ENCODE measurements at places on chromosomes 13 and 19.

- DNase-seq: no peak
Measured at GRCh38 chr19:17679526-17680229, 8.5 kb downstream of the UNC13A start.

GRCh38 chr19:55594996-55595545, 4.2 kb downstream of the FIZ1 start:
- no peak for DNase-seq

GRCh38 chr19:3250675-3251074, 26.2 kb downstream of the CELF5 start:
- no peak for DNase-seq

DNA sequence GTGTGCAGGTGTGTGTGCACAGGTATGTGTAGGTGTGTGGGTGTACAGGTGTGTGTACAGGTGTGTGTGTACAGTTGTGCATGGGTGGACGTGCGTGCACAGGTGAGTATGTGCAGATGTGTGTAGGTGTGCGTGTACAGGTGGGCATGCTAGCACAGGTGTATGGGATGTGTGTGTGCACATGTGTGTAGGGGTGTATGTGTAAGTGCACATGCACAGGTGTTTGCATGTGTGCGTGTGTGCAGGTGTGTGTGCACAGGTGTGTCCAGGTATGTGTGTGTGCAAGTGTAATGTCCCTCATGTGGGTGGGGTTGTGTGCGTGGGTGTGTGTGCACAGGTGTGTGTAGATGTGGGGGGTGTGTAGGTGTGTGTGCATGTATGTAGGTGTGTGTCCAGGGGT, 27.5 kb upstream of the TFDP1 start:
- DNase-seq: no peak

DNA sequence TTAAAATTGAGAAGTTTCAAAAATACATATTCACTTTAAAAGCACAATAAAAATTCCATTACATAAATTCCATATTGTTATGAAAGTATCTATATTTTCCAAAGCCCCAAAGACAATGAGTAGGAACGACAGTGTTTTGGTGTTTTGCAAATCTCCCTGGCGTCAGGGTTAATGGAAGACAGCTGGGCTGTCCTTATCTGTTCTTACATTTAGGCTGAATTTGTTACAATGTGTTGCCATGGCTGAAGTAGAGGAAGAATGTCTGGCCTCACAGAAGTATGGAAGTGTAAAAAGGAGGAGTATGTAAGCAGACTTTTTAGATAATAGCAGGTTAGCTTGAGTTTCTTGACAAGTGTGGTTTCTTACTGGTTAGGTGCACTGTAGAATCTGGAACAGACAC, 124.4 kb upstream of the SPATA13 start:
- no peak for DNase-seq

GRCh38 chr19:14152713-14153112, 16.3 kb upstream of the ASF1B start:
- no peak for DNase-seq

DNA sequence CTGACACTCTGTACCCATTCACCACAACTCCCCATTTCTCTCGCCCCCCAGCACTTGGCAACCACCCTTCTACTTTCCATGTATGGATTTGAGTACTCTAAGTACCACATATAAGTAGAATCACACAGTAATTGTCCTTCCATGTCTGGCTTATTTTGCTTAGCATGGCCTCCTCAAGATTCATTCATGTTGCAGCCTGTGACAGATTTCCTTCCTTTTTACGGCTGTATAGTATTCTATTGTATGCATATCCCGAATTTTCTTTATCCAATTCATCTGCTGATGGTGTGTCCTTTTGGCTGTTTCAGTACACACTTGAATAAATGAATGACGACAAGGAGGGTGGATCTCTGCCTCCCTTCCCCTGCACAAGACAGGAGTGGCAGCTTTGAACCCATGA, 95.1 kb downstream of the ZNF536 start:
- DNase-seq: no peak

- no peak for DNase-seq
Measured at GRCh38 chr13:48148454-48148853, 53.5 kb upstream of the MED4 start.

DNA sequence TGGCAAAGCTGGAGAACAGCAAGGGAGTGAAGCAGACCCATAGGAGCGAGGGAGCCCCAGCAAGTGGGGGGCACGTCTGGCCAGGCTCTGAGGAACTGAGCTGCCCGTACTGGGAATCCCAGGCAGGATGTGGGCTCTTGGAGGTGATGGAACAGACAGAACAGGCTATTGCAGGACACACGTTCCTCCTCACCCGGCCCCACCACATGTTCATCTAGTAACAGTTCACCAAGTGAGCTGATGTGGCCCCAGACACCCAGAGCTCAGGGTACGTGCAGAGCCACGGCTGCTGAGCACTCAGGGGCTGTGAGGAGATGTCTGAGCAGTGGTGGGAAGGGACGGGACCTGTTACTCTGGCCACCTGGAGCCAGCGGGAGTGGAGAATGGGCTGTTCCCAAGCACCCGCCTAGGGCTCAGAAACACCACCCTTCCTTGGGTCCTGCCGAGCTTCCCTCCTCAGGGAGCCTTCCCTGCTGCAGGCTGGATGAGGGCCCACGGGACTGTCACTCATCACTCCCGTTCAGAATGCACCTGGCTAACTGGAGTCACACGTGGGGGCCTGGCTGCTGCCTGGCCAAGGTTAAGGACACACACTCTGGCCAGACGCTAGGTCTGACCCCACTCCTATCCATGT, 18.4 kb downstream of the ELL start:
- DNase-seq: no peak

GRCh38 chr19:46014534-46014933, 8.3 kb downstream of the PGLYRP1 start:
- no peak for DNase-seq

- DNase-seq: no peak
Measured at GRCh38 chr13:80840316-80840976, 499.5 kb upstream of the SPRY2 start.

DNA sequence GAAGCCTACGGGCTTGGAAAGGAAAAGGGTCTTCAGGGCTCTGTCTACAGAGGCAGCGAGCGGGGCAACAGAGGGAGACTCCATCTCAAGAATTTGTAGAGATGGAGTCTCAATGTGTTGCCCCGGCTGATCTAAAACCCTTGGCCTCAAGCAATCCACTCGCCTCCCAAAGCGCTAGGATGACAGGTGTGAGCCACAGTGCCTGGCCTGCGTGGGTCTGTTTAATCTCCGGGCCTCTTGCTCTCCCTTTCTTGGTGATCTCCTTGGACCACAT, 8.1 kb downstream of the RPS9 start:
- DNase-seq: no peak

DNA sequence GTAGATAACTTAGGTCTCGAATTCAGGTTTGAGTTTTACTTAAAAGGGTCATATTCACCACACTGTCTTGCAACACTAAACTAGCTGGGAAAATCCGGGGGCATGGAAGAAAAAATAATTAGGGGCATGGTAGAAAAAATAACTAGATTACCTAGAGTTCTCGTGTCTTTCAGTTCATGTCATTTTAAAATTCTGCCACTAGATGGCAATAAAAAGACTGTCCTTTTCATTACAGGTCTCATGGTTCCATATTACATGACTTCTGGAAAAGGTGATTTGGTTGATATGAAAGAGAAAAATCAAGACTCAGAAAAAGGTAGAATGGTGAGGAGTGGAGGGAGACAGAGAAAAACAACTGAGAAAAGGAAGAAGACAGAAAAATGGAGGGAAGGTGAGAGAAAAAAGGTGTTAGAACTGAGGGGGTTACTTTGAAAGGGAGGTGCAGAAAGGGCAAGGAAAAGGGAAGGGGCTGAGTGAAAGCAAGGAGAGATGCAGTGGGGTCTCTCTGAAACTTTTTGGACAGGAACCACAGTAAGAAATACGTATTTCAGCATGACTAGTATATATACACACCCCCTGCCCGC, 299.0 kb downstream of the KLF12 start:
- DNase-seq: peak; percentile 44

GRCh38 chr13:37701306-37701705, 102.7 kb upstream of the POSTN start:
- no peak for DNase-seq

- no peak for DNase-seq
Measured at GRCh38 chr13:113051641-113052040, 54.0 kb upstream of the F7 start.

- DNase-seq: peak; percentile 41
Measured at GRCh38 chr13:106499896-106500295, 35.6 kb downstream of the EFNB2 start.

- DNase-seq: no peak
Measured at GRCh38 chr19:41427647-41428480, 690 bp upstream of the B3GNT8 start.

DNA sequence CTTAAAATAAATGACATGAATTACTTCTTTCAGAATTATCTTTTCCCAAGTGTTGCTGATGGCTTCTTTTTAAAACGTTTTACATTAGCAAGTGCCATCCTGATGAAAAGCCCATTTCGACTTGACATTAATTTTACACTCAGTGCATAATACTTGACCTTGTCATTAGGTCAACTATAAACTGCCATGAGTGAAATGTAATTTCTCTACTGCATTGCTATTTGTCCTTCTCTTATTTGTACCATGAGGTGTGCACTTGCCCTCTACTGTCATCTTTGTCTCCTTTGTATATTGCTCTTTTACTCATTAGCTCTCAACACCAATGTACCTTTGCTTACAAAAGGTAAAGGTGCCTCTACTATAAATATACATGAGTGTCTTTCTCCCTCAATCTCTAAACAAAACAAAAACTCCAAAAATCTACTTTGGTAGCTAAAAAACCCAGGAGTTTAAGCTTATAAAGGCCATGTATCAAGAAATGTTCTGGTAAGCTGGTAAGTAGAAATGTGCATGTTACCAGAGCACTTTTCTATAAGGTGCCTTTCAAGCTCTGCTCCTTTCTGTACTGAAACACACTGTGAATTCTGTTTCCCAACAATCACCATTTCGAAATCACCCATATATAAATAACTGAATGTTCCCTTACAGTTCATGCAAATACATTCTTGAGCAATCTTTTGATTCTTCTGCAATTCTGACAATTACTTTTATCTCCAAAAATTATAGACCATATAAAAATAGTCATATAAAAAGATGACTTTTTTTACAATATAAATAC, 351.4 kb downstream of the SLITRK5 start:
- DNase-seq: no peak

- no peak for DNase-seq
Measured at GRCh38 chr13:85417807-85418206, 381.4 kb downstream of the SLITRK6 start.

- peak; percentile 89 for DNase-seq
Measured at GRCh38 chr19:31553112-31553845, 204.0 kb upstream of the TSHZ3 start.

- no peak for DNase-seq
Measured at GRCh38 chr19:33052352-33052972, 12.2 kb downstream of the RHPN2 start.

DNA sequence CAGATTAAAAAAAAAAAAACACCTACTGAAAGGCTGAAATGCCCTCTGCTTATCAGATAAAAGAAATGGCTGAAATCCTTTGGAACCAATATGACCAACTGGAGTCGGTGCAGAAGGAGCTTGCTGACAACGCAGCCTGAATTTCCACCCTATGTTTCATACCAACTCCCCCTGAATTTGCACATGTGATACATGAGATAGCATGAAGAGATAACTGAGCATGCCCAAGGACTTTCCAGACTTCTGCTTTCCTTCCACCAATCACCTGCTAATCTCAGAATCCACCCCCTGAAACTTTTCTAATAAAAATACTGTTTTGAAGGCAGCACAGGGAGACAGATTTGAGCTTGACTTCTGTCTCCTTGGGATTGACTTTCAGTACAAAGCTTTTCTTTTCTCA, 32.2 kb upstream of the WDFY2 start:
- DNase-seq: no peak

- no peak for DNase-seq
Measured at GRCh38 chr13:59867867-59868266, 295.9 kb downstream of the DIAPH3 start.

- DNase-seq: no peak
Measured at GRCh38 chr13:92510416-92510815, 716.2 kb upstream of the GPC6 start.

GRCh38 chr19:49186108-49186507, 28.5 kb downstream of the TRPM4 start:
- no peak for DNase-seq

DNA sequence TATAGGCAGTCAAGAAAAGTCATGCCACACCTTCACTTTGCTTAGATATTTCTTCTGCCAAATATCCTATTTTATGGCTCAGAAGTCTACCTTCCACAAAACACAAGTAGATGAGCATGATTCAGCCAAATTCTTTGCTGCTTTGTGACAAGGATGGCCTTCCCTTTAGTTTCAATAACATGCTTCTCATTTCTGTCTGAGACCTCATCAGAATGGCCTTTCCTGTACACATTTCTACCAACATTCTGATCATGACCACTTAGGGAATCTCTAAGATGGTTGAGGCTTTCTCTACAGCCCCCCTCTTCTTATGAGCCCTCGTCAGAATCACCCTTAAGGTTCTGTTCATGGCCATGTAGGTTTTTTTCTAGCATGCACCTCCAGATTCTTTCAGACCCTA, 96.2 kb downstream of the COL4A2 start:
- DNase-seq: no peak

- peak; percentile 54 for DNase-seq
Measured at GRCh38 chr13:102847272-102848234, 1.7 kb downstream of the ERCC5 start.

GRCh38 chr19:14375055-14375581, 6.1 kb upstream of the ADGRE5 start:
- DNase-seq: no peak

- DNase-seq: no peak
Measured at GRCh38 chr13:57629821-57630235, 1.7 kb upstream of the PCDH17 start.

DNA sequence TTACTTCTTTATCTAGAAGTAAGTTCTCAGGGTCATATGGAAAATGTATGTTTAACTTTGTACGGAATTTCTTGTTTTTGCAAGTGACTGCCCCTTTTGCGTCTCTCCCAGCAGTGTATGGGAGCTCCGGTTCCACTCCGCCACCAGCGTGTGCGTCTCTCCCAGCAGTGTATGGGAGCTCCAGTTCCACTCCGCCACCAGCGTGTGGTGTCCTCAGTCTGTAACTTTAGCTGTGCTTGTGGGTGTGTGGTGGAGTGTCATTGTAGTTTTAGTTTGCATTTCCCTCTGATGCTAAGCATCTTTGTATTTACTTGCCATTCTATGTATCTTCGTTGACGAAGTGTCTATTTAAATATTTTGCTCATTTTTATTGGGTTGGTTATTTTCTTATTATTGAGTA, 2.4 kb downstream of the CUL4A start:
- DNase-seq: peak; percentile 29

DNA sequence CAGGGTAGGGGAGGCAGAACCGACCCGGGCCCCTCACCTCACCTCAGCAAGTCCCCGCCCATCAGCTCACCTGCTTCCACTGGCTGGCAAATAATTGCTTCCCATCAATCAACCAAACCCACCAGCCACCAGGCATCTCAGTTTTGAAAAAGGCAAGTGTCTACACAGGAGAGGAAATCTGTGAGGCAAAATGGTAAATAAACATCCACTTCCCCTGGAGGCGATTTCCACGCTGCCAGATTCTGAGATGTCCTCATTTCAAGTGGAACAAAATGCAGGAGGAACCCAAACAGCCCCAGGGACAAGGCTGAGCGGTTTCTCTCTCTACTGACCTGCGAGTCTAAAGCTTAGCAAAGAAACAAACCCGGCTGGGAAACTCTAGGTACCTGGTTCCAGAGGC, 117.5 kb downstream of the CRYL1 start:
- no peak for DNase-seq

Measured in Jurkat, Clone E6-1 (cell line).